ENCODE measurements at places on chromosomes 5 and 9.

DNA sequence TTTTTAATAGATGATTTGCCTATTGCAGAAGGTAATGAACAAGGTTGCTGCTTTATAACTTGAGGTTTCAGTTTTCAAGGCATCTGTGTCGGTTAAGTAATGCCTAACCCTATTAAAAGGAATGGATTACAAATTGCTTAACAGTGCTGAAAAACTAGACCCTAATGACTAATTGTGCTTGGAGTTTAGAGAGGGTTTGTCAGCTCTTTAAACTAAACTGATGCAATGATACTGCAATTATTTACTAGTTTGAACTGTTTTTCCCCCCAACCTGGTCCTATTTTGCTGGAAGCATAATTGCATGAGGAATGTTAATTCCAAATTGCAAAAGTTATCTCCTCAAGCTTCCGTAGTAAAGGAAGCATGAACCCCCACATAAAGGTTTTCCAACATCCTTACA lies 39.3 kb upstream of the TLX3 start:
- no peak for DNase-seq

- no peak for DNase-seq
Observed at GRCh38 chr5:156182174-156182967, 144.6 kb upstream of the SGCD start.

GRCh38 chr9:133552236-133552635 lies 17.7 kb downstream of the ADAMTSL2 start:
- DNase-seq: no peak

- DNase-seq: no peak
Observed at GRCh38 chr9:14731294-14731981, 8.9 kb upstream of the CER1 start.

DNA sequence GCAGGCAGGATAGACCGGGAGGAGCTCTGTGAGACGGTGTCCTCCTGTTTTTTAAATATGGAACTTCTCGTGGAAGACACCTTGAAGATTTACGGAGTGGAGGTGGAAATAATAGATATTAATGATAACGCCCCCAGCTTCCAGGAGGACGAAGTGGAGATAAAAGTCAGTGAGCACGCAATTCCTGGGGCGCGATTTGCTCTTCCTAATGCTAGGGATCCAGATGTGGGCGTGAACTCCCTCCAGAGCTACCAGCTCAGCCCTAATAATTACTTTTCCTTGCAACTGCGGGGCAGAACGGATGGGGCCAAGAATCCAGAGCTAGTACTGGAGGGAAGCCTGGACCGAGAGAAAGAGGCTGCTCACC lies 621 bp downstream of the PCDHGA11 start:
- DNase-seq: no peak

GRCh38 chr9:125747765-125748445 lies 732 bp downstream of the PBX3 start:
- DNase-seq: no peak

Measured in activated CD4-positive, CD25-positive, alpha-beta regulatory T cell (primary cell).